Fibroblast of lung (primary cell): ENCODE measurements at places on chromosomes 1 and 21.

DNA sequence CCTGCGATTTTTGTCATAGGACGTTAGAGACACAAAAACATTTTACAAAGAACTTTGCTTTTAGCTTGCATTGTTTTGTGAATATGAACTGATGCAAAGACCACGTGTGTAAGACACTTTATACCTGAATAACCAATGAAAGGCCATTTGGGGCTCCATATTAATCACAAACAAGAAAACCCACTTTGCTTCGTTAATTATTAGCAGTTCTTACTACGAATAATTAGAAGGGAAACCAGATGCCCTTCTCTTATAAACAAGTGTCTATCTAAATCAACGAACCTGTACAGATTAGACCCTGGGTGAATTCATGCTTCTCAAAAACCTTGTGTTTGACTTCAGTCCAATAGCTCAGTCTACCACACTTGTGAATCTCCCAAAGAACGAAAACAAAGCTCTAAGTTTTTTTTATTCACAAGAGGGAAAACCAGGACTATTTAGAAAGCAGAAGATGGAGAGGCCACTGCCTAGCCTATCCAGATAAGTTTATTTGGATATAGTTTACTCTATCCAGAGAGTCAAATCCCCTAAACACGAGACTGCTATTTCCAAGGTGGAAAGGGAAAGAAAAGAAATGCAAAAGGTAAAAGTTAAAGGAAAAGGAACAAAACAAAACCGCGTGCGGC lies 897 bp downstream of the CYYR1 start:
- peak; percentile 34 for DNase-seq

- no peak for DNase-seq
These were observed 18.5 kb downstream of the TNFRSF1B start for GRCh38 chr1:12185036-12185917.

DNA sequence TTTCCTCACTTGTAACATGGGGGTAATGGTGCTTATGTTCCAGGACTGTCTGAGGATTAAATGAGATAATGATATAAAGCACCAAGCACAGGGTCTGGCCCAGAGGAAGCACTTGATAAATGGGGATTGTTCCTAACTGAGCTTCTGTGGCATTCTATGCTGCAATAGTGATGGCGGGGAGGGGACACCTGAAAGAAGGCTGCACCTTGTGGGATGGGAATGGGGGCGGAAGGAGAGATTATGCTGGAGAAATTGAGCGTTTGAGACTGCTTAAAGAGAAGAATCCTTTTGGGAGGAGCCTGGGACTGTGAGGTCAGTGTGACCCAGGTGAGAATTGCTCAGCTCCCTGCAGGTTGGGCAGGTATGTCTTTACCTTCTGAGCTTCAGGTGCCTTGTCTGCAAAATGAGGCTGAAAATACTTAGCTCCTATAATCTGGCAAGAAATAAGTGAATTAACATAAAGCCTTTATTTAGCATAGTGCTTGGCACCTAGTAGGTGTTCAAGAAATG lies 55.9 kb upstream of the CTPS1 start:
- DNase-seq: no peak

GRCh38 chr1:1089731-1090423 lies 15.8 kb upstream of the RNF223 start:
- DNase-seq: no peak

DNA sequence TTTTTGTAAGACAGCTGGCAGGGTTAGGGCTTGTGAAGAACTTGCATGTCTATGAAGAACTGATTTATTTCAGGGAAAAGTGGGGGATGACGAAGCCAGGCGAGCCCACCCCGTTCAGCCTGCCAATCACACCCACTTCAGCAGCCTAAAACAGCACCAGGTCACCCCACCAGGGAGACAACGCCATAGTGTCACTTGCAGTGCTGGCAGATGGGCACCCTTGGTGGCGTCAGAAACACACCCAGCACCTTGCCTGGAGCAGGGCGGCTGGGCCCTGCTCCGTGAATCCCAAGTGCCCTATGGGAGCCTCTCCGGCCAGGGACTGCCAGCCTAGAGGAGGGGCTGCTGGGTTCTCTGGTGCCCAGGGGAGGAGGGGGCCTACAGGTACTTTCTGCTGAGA lies 5.0 kb upstream of the NADK start:
- DNase-seq: no peak

GRCh38 chr21:21751286-21751685 lies 753.1 kb downstream of the NCAM2 start:
- DNase-seq: no peak

- DNase-seq: peak; percentile 91
These were observed 64.3 kb upstream of the HOOK1 start for GRCh38 chr1:59750328-59751003.

GRCh38 chr1:89719502-89720306 lies 86.8 kb downstream of the LRRC8C start:
- DNase-seq: peak; percentile 67

DNA sequence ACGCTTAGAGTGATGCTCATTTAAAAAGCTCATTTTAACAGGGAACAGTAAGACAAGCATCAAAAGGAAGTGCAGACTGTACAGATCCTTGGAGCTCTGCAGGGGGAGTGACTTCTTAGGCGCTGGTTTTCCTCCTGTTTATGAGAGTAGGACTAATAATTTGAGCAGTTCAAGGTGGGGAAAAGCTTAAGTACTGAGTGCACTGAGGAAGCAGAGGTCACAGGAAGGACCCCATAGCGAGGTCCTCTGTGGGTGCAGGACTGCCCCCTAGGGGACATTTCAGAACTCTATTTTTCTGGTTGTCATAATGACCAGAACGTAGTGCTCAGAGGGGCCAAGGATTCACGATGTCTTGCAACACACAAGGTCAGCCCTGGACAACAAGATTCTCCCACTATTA lies 112.1 kb downstream of the HLCS start:
- no peak for DNase-seq

- peak; percentile 93 for DNase-seq
These were observed 16.1 kb downstream of the ENSA start for GRCh38 chr1:150613061-150613920.

DNA sequence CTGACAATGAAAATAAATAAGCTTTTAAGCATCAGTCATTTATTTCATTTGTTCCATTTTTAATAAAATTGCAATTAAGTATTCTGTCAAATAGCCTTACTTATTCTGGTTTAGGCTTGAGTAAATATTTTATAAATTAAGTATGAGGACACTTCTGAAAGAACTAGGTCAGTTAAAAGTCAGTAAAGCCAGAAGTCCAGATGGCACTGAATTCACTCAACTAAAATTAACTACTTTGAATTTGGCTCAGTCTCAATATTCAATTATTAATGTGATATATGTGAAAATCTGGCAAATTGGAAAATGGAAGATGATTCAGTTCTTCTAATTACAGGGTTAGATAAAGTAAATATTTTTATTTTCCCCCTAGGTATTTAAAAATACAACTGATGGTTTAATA lies 174.2 kb downstream of the BRINP3 start:
- no peak for DNase-seq

GRCh38 chr1:115301438-115302020 lies 36.5 kb downstream of the NGF start:
- no peak for DNase-seq

GRCh38 chr21:42121794-42122193 lies 50.7 kb downstream of the UMODL1 start:
- no peak for DNase-seq

DNA sequence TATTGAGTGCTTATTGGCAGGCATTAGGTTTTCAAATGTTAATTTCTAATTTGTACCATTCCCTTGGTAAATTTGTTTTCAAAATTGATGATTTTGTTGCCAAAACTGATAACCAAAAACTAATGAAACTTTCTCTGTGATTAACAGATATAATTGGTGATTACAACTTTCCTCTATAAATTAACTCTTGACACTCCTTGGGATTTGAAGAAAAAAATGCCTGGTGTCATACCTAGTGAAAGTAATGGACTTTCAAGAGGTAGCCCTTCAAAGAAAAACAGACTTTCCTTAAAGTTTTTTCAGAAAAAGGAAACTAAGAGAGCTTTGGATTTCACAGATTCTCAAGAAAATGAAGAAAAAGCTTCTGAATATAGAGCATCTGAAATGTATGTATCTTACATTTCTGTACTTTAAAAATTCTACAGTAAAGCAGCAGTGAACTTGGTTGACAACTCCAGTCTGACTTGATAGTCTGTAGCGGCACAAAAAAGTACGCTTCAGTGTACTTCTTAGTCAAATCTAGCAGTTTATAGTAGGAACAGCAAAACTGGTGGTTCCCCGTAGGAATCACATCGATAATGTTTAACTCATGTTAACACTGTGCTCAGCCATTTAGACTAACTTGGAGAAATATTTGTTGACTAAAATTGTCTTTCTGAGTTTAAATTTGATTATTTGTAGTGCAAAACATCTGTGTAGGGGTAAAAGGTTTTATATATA lies 3.0 kb downstream of the USP1 start:
- DNase-seq: no peak

- no peak for DNase-seq
These were observed 3.3 kb upstream of the GUCA2A start for GRCh38 chr1:42167611-42168390.

- no peak for DNase-seq
These were observed 455.6 kb upstream of the ADGRL2 start for GRCh38 chr1:81345110-81345509.

GRCh38 chr1:155912056-155912536 lies 947 bp upstream of the RIT1 start:
- no peak for DNase-seq

DNA sequence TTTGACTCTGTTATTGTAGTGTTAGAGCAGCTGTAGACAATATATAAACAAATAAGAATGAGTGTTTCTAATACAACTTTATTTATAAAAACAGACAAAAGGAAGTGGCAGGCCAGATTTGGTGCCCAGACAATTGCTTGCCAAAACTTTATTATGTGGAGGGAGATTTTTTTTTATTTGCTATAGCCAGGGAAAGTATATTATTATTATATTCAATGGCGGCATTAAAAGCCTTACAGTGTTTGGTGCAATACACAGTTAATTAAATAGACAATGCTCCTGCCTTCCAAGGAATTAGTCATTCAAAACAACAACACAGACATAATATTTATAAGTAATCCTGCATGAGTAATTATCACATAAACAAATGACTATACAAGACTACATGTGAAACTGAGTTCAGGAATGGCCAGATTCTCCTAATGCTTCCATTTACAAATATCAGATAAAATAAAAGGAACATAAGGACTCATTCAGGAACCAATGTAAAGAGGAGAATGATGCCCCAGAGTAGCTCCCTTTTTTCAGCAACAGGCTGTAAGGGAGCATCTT lies 10.6 kb upstream of the RC3H1 start:
- DNase-seq: no peak

GRCh38 chr1:241957692-241958494 lies at the start of gene BECN2:
Gene BECN2, plus strand, starts transcription at chr1:241957767. Its CDS starts 0 bp downstream, at chr1:241957767.
- DNase-seq: no peak

GRCh38 chr1:198493329-198493728 lies 47.2 kb downstream of the ATP6V1G3 start:
- DNase-seq: no peak

GRCh38 chr1:226402739-226403165 lies 5.1 kb downstream of the PARP1 start:
- DNase-seq: no peak

- peak; percentile 78 for DNase-seq
These were observed 12.8 kb upstream of the ECE1 start for GRCh38 chr1:21302747-21303715.

DNA sequence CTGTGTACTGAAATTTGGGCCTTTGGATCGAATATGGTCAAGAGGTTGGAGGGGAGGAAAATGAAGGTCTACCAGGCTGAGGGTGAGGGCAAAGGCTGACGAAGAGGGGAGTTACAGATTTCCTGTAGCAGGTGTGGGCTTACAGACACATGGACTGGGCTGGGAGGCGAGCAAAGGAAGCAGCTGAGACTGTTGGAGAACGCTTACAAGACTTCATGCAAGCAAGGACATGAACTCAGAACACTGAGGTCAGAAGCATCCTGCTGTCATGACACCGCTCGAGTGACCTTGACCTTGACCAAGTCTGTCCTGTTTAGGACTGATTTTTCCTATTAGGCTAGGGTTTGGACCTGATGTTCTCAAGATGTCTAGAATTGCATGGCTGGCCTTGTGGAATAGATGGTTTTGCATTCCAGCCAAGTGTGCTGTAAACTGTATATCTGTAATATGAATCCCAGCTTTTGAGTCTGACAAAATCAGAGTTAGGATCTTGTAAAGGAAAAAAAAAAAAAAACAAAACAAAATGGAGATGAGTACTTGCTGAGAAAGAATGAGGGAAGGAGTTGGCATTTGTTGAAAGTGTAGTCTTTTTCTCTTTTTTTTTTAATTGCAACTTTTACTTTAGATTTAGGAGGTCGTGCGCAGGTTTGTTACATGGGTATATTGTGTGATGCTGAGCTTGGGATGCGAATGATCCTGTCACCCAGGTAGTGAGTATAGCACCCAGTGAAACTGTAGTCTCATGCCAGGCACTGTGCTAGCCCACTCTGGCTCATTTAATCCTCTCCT lies 5.8 kb downstream of the ELF3 start:
- peak; percentile 31 for DNase-seq

GRCh38 chr1:229012823-229013222 lies 258.1 kb upstream of the RAB4A start:
- peak; percentile 22 for DNase-seq

- DNase-seq: no peak
These were observed 62.3 kb downstream of the NID1 start for GRCh38 chr1:236002572-236002971.

- no peak for DNase-seq
These were observed 1.0 kb upstream of the DMRTA2 start for GRCh38 chr1:50424045-50424883.

- DNase-seq: no peak
These were observed 130.4 kb downstream of the HS2ST1 start for GRCh38 chr1:87044840-87045239.

DNA sequence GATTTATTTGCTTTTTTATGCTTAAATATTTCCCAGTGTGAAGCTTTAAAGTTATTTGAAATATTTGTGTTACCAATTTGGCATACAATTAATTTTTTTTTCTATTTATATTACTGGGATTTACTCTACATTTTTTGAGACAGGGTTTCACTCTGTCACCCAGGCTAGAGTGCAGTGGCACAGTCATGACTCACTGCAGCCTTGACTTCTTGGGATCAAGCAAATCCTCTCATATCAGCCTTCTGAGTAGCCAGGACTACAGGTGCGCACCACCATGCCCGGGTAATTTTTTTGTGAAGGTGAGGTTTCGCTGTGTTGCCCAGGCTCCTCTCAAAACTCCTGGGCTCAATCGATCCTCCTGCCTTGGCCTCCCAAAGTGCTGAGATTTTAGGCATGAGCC lies 39.5 kb downstream of the BACH1 start:
- no peak for DNase-seq

- DNase-seq: no peak
These were observed 523.3 kb upstream of the RGS18 start for GRCh38 chr1:191634801-191635508.

- no peak for DNase-seq
These were observed 75.1 kb upstream of the PGBD5 start for GRCh38 chr1:230501242-230501641.

DNA sequence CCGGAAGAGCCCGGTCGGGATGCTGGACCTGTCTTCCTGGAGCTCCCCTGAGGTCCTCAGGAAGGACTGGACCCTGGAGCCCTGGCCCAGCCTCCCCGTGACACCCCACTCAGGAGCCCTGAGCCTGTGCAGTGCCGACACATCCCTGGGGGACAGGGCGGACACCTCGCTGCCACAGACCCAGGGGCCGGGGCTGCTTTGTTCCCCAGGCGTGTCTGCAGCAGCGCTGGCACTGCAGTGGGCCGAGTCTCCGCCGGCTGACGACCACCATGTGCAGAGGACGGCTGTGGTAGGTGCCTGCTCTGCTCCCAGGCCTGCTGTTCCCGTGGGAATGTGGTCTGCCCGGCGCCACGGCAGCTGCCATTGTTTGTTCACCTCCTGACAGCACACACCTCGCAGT lies 42.1 kb upstream of the DIP2A start:
- DNase-seq: no peak

- no peak for DNase-seq
These were observed 35.5 kb upstream of the ZC3H12A start for GRCh38 chr1:37438869-37439343.
